NCI-H460 (cell line): ENCODE measurements at places on chromosomes 4 and X. TPM values are rescaled to one million over a fixed set of nuclear protein-coding genes. Genes with fewer than 3 reads are reported as not detected.

Gene PTTG2
- total RNA-seq = not detected in 2 replicates

Gene CNKSR2
- 13.0 and 14.9 TPM in 2 replicates for total RNA-seq

Gene NPY5R
- not detected in 2 replicates for total RNA-seq

Gene BLOC1S4
- 17.6 and 18.4 TPM in 2 replicates for total RNA-seq

Gene ACE2
- 0.12 and 0.55 TPM in 2 replicates for total RNA-seq

Gene MAGEA11
- 0.10 TPM in 1 of 2 replicates, not detected in the other for total RNA-seq
